IPS DF 6.9 (cell line): ENCODE measurements at places on chromosomes 16 and 17.

DNA sequence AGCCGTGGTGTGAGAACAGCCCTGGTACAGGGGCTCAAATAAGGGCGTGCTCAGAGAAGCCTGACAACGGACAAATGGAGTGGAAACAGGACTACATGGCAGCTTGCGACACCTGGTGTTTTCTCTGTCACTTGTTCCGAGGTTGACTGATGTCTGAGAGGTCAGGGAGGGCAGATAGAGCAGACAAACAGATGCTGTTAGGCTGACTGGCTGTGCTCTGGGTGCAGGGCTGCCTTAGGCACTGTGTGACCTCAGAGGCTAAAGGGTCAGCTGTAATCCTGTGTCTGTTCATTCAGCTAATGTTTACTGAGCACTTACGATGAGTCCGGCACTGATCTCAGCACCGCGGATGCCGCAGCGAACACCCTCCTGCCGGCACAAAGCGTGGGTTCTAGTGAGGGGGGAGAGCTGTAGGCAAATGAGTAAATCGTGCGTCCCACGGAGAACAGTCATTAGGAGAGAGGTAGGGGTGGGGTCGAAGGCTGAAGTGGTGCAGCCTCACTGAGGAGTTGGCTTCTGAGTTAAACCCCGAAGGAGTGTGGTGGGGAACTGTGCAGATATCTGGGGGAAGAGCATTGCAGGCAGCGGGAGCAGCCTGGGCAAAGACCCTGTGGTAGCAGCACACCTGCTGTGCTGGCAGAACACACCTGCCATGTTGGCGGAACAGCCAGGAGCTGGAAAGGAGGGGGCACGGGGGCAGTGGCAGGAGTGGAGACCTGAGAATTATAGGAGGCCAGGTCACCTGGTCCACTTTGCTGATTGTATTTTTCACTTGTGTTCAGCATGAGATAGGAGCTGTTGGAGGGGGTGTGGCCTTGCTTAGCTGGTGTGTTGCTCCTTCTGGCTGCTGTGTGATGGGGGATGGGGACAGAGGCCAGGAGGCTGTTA is 35.0 kb downstream of the GPT2 start:
- no peak for DNase-seq

DNA sequence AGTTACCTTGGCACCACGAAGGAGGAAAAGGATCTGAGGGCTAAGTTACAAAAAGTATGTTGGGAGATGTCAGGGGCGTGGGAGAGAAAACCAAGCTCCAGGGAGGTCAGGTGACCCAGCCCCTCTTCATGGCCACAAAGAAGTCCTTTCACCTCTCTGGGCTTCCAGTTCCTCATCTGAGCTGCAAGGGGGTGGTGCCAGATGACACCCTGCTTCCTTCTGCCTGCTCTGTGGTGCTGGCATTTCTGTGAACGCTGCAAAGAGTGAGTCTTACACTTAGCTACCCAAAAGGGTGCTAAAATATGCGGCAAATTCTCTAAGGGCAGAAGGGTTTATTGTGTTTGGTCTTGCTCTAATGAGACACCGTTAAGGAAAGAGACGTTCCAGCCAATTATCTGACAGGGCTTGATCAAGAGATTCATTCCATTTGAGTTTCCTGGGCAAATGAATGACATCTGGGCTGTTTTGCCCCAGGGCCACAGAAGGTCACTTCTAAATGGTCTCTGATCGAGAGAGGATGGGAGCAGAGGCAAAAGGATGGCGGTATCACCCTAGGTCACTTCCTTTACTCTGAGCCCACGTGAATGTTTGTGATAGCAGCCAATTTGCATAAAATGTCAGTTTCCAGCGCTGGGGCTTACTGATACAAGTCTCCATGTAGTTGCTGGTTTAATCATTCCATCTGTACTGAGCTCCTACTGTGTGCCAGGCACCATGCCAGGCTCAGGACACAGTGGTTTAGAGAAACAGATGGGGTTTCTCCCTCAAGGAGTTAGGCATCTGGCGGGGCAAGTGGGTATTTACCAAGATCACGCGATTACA is 210.2 kb downstream of the KATNIP start:
- no peak for DNase-seq

GRCh38 chr17:34930283-34930682 is 31.0 kb downstream of the CCT6B start:
- no peak for DNase-seq

GRCh38 chr16:6266703-6267102 is 1065.9 kb upstream of the RBFOX1 start:
- DNase-seq: no peak

- DNase-seq: no peak
Observed at GRCh38 chr17:4182043-4182442, 39.0 kb downstream of the CYB5D2 start.
